Nasal cavity respiratory epithelium epithelial cell of viscerocranial mucosa (primary cell): ENCODE measurements at places on chromosomes 1 and 21. TPM values are rescaled to one million over a fixed set of nuclear protein-coding genes. Genes with fewer than 3 reads are reported as not detected.

Gene PIGK
- 25.6 and 37.3 TPM in 2 replicates for total RNA-seq

Gene FAM72B
- under 0.01 and 0.14 TPM in 2 replicates for total RNA-seq

Gene WDR64
- not detected in 2 replicates for total RNA-seq

Gene COG2
- total RNA-seq: 21.5 and 34.5 TPM in 2 replicates

Gene ETV3L
- total RNA-seq: not detected in 2 replicates

Gene PKLR
- under 0.01 TPM in 1 of 2 replicates, not detected in the other for total RNA-seq

Gene TNFRSF8
- total RNA-seq: not detected in 2 replicates

Gene CFAP74
- total RNA-seq: 0.07 TPM in 1 of 2 replicates, not detected in the other

Gene ATPAF1
- 40.7 and 41.5 TPM in 2 replicates for total RNA-seq

Gene TPTE
- total RNA-seq: not detected in 2 replicates

Gene DHRS3
- 14.7 and 47.6 TPM in 2 replicates for total RNA-seq

Gene PPFIA4
- 0.34 and 3.1 TPM in 2 replicates for total RNA-seq

Gene SSU72
- 69.4 and 83.5 TPM in 2 replicates for total RNA-seq

Gene CAMSAP2
- total RNA-seq: 115 and 129 TPM in 2 replicates

Gene PLCH2
- total RNA-seq: 102 and 141 TPM in 2 replicates

Gene AHCYL1
- 62.5 and 93.9 TPM in 2 replicates for total RNA-seq

Gene CASQ2
- total RNA-seq: under 0.01 and 0.07 TPM in 2 replicates

Gene TIPRL
- 29.0 and 32.3 TPM in 2 replicates for total RNA-seq

Gene SMIM1
- 0.68 and 1.1 TPM in 2 replicates for total RNA-seq

Gene SLAMF7
- 2.4 and 4.6 TPM in 2 replicates for total RNA-seq

Gene TEX38
- not detected in 2 replicates for total RNA-seq

Gene HSD3B2
- not detected in 2 replicates for total RNA-seq

Gene KISS1
- total RNA-seq: not detected in 2 replicates

Gene ST6GALNAC3
- 1.8 and 3.8 TPM in 2 replicates for total RNA-seq

Gene ALPL
- 0.93 TPM in 1 of 2 replicates, not detected in the other for total RNA-seq

Gene TEDDM1
- total RNA-seq: not detected in 2 replicates

Gene SNX7
- 18.1 and 29.6 TPM in 2 replicates for total RNA-seq

Gene JAK1
- 82.7 and 118 TPM in 2 replicates for total RNA-seq

Gene HSPA6
- total RNA-seq: 1.0 and 1.2 TPM in 2 replicates

Gene MNDA
- not detected in 2 replicates for total RNA-seq

Gene CYP4A22
- total RNA-seq: not detected in 2 replicates

Gene CR2
- total RNA-seq: not detected in 2 replicates

Gene ATAD3C
- 0.34 and 1.1 TPM in 2 replicates for total RNA-seq

Gene NGF
- 4.3 and 10.3 TPM in 2 replicates for total RNA-seq

Gene FNBP1L
- 18.1 and 58.1 TPM in 2 replicates for total RNA-seq

Gene EPHA2
- total RNA-seq: 184 and 193 TPM in 2 replicates

Gene KRTAP7-1
- not detected in 2 replicates for total RNA-seq

Gene AMPD1
- not detected in 2 replicates for total RNA-seq

Gene C1QB
- not detected in 2 replicates for total RNA-seq

Gene PGBD5
- 0.68 and 18.9 TPM in 2 replicates for total RNA-seq

Gene FCRLA
- total RNA-seq: under 0.01 and 0.28 TPM in 2 replicates

Gene ADORA3
- total RNA-seq: not detected in 2 replicates

Gene NIPAL3
- total RNA-seq: 23.9 and 54.9 TPM in 2 replicates
